ENCODE measurements at places on chromosomes 7 and 10. TPM values are rescaled to one million over a fixed set of nuclear protein-coding genes. Genes with fewer than 3 reads are reported as not detected.

The ADRA2A gene
- 0.06 TPM for total RNA-seq

The VWA2 gene
- 0.05 TPM for total RNA-seq

The GTPBP10 gene
- 24.5 TPM for total RNA-seq

The TMEM196 gene
- total RNA-seq: not detected

The LEP gene
- not detected for total RNA-seq

The PRRT4 gene
- total RNA-seq: 0.26 TPM

The AMZ1 gene
- not detected for total RNA-seq

The RPEL1 gene
- not detected for total RNA-seq

The MOGAT3 gene
- total RNA-seq: not detected

The TMEM236 gene
- total RNA-seq: 0.06 TPM

The C10orf62 gene
- total RNA-seq: not detected

The DRGX gene
- total RNA-seq: 0.08 TPM

The TMEM178B gene
- 1.3 TPM for total RNA-seq

The DNAH11 gene
- total RNA-seq: 0.63 TPM

The TMEM273 gene
- not detected for total RNA-seq

The MYO1G gene
- total RNA-seq: 0.21 TPM

The FAM241B gene
- 15.6 TPM for total RNA-seq

The OR2A5 gene
- not detected for total RNA-seq

All from A549 treated with Hydrocortisone at 1 μM for 4 hours (cell line).